Activated CD8-positive, alpha-beta memory T cell treated with anti-CD3 and anti-CD28 coated beads for 48 hours (primary cell): ENCODE measurements at places on chromosomes 1 and 21.

DNA sequence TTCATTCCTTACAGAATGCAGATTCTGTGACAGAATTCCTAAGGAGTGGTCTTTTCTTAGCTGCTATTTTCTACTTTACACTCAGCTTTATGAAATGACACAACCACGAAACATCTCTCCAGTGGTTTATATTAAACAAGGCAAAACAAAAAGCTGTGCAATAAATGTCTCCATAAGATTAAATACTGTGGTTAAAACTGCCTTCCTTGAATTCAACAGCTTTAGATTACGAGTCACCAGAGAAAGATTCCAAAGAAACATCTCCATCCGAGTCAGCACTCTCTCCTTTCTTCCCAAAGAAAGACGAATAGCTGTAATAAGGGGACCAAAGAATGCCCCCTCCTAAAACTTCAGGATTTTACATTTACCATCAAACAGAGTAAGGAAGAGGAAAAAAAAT lies 4.6 kb upstream of the C1orf87 start:
- no peak for DNase-seq

DNA sequence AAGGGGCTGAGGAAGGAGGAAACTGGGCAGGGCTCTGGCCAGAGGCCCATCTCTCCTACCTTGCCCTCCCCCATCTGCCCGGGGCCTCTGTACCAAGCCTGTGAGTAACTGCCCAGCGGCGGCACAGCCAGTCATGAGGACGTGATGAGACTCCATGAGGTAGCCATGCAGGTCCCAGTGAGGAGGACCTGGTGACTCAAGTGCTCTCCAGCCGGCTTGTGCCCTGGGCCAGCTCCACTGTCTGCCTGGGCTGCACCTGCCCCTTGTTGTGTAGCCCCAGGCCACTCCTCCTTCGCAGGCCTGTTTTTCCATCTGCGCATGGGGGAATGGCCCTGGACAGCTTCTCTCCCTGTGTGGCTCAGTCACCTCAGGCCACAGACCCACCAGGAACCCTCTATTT lies 42.0 kb upstream of the PADI1 start:
- no peak for DNase-seq

DNA sequence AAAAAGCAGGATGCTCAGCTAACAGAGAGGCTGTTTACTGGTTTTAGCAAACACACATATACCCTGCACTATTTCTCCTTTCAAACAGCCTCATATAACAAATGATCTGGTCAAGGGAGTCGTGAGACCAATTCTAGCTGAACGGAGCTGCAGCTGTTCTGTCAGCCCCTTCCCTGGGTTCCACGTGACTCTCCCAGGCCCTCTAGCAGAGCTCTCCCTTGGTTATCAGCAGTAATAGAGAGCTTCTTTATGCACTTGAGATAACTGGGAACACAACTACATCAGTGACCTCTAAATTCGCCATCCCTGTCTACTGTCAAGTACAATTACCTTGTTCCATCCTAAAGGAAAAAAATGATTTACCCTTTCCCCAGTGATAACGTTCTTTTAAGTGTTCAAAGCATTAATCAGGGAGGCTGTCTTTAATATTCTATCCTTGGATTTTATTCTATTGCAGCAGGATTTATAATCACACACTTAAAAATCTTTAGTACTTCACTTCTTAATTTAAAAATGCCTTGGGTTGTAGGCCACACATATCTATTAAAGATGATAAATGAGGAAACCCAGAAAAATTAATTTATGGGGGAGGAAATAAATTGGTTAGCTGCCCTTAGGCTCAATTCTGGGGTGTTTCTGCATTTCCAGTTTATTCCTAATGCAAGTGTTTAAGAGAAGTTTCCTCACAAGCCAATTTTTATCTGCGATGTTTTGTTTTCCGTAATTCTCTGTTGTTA lies 28.2 kb downstream of the PTGER3 start:
- no peak for DNase-seq

DNA sequence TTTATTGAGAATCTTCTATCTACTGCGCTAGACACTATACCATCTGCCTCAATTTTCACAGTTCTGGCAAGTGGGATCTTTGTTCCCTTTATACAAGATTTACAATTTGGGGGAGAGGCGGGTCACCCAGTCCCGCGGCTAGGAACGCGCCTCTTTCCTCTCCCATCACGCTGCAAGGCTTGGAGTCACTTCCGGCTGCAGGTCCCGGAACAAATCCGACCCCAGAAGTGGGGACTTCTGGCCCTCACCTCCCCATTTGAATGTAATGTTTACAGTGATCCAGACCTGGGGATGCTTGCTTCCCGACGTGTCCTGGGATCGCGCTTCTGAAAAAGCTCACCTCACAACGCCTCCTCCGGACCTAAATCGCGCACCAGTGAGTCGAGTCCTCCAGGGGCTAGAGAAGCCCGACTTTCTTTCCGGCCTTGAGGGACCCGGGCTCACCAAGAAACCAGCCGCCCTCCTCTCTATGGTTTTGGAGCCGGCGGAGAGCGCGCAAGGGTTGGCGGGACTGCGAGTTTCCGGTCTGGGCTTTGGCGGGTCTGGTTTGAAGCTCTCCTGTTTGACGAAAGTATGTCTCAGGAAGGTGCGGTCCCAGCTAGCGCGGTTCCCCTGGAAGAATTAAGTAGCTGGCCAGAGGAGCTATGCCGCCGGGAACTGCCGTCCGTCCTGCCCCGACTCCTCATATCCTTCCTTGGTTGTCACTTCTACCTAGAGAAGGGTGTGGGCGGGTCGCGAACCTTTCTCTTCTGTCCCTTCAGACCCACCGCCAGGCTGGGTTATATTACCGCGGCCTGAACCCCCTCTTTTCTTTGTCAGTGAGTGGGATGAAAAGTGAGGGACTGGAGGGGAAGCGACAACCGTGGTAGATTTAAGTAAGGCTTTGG lies at the start of gene METTL18:
TSS of gene METTL18 (minus strand) at position 378 of the 887 bp plus-strand sequence. CDS start 1,212 bp downstream, outside the sequence.
- DNase-seq = peak; percentile 58

DNA sequence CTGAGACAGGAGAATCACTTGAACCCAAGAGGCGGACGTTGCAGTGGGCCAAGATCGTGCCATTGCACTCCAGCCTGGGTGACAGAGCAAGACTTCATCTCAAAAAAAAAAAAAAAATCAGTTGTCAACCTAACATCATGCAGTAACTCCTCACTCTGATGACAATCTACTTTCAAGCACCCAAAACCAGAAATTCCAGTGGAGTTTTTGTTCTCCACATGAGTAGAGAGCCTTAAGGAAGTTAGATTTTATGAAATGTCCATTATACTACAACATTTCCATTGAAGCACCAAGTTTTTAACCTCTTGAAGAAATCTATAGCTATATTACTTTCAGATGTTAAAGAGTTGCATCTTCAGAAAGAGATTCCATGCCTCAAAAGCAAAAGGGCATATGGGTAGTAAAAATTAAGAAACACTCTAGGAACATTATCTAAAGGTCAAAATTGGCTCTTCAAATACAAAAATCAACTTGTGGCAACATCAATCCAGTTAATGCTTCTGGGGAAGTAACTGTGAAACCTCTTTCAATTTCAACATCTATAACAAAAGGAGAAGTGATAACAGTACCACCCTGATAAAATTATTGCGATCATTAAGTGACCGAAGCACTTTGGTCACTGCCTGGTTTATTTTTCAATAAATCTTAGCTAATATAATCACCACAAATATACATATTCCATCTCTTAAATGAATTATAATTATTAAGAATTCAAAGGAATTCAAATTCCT lies 7.7 kb downstream of the LPGAT1 start:
- DNase-seq = no peak
